Epithelial cell of proximal tubule (primary cell): ENCODE measurements at places on chromosomes 2 and 18. TPM values are rescaled to one million over a fixed set of nuclear protein-coding genes. Genes with fewer than 3 reads are reported as not detected.

GRCh38 chr2:7633566-7634153 is 716.4 kb downstream of the RNF144A start:
- DNase-seq: no peak

- no peak for DNase-seq
These were observed 487.5 kb downstream of the SUCLG1 start for GRCh38 chr2:83971547-83971946.

GRCh38 chr2:239264492-239264837 is 136.4 kb downstream of the HDAC4 start:
- no peak for DNase-seq

GRCh38 chr2:29749843-29750242 is 171.5 kb downstream of the ALK start:
- no peak for DNase-seq

- DNase-seq: no peak
These were observed 540.7 kb upstream of the ID2 start for GRCh38 chr2:8141079-8141707.

DNA sequence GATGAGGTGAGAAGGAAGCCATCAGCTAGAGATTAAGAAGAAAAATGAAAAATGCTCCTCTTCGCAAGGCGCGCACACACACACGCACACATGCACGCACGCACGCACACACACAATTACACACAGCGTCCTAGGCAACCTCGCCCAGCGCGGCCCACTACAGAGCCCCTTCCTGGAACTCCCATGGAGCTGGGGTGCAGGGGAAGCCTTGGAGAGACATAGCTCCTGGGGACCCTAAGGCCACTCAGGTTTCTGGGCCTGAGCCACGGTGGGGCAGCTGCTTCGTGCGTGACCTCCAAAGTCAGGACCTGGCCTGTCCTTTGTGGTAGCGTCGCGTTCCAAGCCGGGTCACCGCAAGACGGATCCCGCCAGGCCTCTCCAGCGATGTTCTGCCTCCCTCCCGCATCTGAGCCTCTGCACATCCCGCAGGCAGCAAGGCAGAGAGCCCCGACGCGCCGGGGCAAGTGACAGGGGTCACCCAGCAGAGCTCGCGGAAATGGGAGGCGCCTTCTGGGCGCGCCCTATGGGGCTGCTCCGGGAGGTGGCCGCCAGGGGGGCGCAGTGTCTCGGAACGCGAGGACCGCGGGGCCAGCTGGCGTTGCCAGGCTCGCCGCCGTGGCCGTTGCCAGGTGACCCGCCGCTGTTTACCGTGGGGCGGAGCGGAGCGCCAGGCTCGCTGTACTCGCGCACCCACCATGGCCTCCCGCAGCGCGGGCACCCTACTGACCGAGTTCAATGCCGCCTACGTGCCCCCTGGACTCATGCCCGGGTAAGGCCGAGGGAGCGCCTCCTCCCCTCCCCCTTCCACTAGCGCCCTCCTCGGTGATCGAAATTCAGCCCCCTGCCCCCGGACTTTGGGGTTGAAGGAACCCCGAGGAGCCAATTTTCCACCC is 79.0 kb downstream of the CIB4 start:
- DNase-seq: no peak

DNA sequence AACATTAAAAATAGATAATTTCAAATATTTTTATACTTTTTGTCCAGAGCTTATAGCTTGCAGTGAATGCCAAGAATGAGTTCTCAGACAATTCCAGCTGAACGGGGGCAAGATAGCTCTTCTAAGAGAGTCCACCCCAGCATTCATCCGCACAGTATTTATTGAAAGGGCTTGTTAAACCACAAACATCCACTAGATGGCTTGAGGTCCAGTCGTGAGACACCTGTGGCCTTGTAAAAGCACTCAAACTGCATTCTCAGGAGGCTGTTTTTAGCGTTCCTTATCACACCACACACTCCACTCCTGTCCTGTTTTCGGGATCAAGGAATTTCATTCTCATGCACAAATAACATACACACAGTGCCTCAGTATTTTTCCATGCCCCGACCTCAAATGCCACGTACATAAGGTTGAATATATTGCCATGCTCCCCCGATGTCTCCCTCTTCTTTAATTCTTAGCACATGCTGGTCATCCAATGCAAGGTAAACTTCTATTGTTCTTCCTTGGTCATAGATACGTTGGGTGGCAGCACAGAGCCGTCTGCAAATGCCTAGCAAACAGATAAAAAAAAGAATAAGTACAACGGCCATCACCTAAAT is 47.4 kb downstream of the DNAJC10 start:
- DNase-seq: no peak

DNA sequence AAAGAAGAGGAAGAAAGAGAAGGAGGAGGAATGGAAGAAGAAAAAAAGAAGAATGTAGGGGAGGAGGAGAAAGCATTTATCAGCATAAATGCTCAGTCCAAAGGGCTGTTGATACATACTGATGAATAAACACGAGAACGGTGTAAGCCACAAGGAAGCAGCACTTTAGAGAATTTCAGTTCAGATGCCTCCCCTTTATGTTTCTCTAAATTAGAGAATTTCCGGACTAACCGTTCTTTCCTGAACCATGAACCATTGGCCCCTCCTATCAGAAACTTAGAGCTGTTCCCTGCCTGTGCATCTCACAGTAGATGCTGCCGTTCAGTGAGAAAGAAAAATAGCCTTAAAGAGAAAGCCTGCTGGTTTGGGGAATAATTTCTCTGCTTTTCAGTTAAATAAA is 49.2 kb upstream of the TUBA3D start:
- no peak for DNase-seq

- DNase-seq: no peak
These were observed 134.4 kb downstream of the OSR1 start for GRCh38 chr2:19224011-19224410.

GRCh38 chr2:120685066-120685973 is 50.3 kb upstream of the GLI2 start:
- DNase-seq: no peak

DNA sequence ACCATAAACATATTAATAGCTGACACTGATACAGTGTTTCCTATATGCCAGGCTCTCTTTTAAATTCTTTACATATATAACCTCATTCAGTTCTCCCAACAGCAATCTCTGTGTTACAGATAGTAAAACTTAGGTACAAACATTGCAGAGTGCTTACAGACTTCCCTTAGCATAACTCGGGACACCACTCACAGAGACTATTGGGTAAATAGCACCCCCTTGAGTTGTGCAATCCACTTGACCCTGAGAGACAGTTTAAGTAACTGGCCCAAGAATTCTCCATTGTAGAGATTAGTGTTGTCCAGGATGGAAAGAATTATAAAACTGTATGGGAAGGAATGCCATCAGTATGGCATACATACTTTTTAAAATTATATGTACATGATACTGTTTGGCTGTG is 110.1 kb downstream of the POLE4 start:
- no peak for DNase-seq

Gene RIF1
- total RNA-seq: 26.2 and 28.6 TPM in 2 replicates

DNA sequence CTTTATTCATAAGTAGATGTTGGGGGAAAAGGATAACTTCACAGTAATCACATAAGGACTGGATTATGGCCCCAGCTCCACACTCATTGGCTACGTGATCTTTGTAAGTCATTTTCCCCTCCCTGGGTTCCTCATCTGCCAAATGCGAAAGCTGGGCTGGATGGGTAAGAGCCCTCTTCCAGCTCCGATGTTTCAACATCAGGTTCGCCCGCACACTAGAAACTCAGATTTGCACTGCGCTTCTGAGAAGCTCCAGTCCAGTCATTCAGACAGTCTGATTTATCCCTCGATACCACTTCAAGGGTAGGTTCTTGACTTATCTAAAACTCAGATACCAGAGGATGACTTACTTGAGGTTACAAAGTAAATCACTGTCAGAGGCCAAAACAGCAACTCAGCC is 31.0 kb upstream of the RMDN2 start:
- no peak for DNase-seq

GRCh38 chr18:63472380-63472779 is 4.4 kb upstream of the SERPINB5 start:
- DNase-seq: no peak
